Right ventricle myocardium inferior (tissue), 1 donor: ENCODE measurements at places on chromosomes 16 and 17. TPM values are rescaled to one million over a fixed set of nuclear protein-coding genes. Genes with fewer than 3 reads are reported as not detected.

Gene CHRNE
- 0.41 TPM for total RNA-seq

Gene NGFR
- total RNA-seq, result 10.0 TPM

Gene SAMD14
- total RNA-seq, result 1.7 TPM

Gene MYH1
- not detected for total RNA-seq

Gene ARL4D
- 8.4 TPM for total RNA-seq

Gene TP53TG3F
- not detected for total RNA-seq

Gene FLII
- total RNA-seq, result 299 TPM

GRCh38 chr17:27635275-27635823 lies 4.4 kb downstream of the LGALS9 start:
- DNase-seq, result no peak

DNA sequence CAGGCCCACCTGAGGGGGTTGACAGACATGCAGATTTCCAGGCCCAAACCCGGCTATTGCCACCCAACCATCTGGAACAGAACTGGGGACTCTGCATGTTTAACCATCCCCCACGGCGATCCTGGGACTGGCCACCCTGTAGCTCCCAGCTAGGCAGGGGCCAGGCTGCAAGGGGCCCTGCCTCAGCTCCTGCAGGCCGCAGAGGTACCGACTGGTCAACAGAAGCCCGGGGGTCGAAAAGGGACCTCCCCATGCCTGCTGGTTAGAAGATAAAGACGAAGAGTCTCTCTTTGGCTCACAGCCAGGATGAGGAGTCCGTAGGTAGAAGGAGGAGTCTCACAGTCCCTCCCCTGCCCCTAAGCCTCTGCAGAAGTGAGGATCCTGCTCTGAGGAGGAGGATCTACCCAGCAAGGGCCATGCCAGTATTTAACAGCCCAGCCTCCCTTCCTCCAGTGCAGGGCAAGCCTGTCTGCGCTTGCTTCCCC lies 223.4 kb upstream of the TNRC6C start:
- no peak for DNase-seq

DNA sequence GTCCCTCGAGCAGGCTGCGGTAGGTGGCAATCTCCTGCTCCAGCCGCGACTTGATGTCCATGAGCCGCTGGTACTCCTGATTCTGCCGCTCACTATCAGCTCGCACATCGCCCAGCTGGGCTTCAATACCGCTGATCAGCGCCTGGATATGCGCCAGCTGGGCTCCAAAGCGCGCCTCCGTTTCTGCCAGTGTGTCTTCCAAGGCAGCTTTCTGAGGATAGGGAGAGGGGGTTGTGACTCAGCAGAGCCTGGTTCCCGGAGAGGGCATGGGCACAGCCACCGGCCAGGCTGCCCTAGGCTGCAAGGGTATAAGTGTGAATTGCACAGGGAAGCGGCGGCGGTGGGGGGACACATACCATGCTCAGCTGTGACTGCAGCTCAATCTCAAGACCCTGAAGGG lies 4.3 kb downstream of the KRT19 start:
- no peak for DNase-seq

- no peak for DNase-seq
These were observed 93.9 kb upstream of the WSCD1 start for GRCh38 chr17:5976251-5976650.

GRCh38 chr16:888901-889570 lies 81.7 kb downstream of the LMF1 start:
- DNase-seq, result peak; percentile 52

DNA sequence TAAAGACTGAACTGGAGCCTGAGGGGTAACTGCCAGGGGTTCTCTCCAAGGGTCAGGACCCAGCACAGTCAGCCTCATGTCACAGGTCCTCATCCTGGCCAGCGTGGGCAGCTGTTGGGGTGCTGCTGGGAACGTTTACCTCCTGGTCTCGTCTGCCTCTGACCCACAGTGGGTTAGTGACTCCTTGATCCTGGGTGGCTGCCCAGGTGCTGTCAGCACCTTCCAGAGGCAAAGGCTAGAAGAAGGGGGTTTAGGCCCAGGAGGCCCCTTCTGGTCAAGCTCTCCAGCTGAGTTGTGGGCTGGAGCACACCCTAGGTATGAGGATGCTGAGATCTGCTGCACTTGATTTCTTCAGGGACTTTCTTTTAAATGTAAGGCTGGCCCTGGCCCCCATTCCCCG lies 30.3 kb downstream of the AKAP1 start:
- no peak for DNase-seq

DNA sequence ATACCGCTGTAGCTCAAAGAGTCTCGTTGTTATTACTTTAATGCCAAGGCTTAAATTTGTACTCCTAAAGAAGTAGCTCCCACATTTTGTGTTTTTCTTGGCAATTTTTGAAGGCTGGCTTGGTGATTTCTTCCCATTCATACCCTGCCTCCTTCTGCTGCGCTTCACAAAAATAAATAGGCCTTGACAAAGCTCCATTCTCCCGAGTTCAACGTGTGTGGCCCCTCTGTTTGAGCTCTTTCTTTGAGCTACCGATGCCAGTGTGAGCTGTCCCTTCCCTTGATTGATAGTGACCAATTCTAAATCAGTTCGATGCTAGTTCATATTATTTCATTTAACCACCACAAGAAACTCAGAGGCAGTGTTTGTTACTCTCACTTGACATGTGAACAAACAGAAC lies 96.8 kb downstream of the MAP2K6 start:
- no peak for DNase-seq

GRCh38 chr17:42928714-42929496 lies 28.3 kb downstream of the G6PC1 start:
- DNase-seq, result no peak

DNA sequence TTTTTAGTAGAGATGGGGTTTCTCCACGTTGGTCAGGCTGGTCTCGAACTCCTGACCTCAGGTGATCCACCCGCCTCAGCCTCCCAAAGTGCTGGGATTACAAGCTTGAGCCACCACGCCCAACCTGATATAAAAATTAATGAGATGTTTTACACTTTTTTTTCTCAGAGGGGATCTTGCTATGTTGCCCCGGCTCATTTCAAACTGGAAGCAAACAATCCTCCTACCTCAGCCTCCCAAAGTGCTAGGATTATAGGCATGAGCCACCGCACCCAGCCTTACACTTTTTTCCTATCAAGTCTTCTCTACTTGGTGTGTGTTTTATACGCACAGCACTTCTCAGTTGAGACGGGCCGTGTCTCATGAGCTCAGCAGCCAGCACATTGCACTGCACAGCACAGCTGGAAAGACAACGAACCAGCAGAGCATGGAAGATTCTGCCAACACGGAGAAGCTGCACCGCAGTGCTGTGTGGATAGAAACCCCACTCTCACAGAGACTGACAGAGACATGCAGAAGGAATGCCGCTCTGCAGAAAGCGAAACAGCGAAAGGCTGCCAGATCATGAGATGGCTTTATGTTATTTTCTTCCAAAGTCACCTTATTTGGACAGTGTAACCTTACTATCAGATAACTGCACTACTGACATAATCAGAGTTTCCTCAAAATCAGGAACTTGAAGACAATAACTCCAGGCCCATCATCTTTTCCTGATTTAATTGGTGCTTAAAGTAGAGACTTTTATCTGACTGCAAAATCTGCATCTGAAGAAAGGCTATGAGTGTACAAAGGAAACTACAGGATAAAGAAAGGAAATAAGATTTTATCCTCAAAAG lies 6.5 kb upstream of the QRICH2 start:
- DNase-seq, result no peak

- peak; percentile 4 for DNase-seq
These were observed 8.7 kb upstream of the ATP2A3 start for GRCh38 chr17:3972931-3973330.

GRCh38 chr16:4426021-4426684 lies 485 bp downstream of the DNAJA3 start:
- no peak for DNase-seq

DNA sequence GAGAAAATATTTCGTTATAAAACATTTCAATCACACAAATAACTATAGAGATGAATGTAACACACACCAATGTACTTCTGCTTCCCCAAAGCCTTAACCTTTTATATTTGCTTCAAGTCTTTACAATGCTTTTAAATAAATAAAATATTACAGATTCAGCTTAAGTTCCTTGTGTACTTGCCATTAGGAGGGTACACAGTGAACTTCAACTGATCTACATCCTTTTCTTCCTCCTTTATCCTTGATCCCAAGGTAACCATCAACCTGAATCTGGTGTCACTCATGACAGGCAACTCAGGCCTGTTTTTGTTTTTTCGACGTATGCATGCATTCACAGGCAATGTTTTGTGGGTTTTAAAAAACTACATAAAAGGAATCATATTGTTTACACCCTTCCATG lies 9.3 kb upstream of the AKAP1 start:
- DNase-seq, result no peak
